ENCODE measurements at places on chromosomes 16 and 17.

DNA sequence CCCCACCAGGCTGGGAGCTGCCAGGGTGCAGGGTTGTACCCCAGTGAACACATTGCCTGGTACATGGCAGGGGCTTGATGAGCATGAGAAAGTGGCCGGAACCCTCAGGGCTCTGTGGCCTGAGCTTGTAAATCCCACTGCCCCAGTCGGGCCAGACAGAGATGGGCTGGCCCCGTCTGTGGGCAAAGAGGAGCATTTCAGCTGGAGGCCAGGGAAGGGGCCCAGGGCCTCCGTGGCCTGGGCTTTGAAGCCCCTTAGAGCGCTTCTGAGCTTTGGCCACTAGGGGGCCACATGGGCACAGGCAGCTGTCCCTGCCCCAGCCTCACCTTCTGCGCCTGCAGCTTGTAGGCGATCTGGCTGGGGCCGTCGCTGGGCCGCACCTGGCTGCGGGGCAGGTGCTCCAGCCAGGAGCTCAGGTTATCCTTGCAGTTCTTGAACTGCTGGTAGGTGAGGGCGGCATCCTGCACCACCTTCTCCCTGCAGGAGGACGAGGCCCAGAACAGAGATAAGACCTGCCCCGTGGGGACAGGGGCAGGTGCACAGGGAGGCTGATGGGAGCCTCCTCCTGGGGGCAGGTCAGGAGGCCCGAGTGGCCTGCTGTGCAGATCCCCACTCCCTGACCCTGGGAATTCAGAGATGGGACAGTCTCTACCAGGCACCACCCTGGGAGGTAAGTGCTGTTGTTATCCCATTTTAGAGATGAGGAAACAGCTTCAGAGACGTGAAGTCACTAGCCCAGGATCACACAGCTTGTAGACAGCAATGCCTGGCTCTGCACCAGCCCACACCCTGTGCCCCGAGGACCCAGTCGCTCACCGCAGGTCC lies 12.8 kb downstream of the EVPL start:
- DNase-seq, result no peak

GRCh38 chr16:68710211-68710610 lies 26.9 kb upstream of the CDH1 start:
- no peak for DNase-seq

- DNase-seq, result no peak
Measured at GRCh38 chr16:83711069-83711468, 96.7 kb upstream of the HSBP1 start.

GRCh38 chr16:79868841-79869240 lies 268.3 kb upstream of the MAF start:
- no peak for DNase-seq

DNA sequence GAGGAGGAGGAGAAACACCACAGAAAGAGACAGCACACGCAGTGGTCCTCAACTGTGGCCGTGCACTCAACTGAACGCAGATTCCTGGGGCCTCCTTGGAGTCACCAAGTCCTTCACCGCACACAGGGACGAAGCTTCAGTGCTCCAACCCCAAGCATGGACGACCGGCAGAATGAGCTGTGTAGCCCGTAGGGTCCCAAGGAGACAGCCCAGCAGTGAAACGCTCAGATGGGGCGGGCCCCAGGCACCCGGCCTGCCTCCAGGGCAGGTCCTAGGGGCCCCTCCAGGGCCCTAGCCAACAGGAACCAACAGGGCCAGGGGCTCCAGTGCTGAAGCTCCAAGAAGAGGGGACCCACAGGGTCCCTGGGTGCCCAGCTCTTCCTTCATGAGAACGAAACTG lies 13.2 kb downstream of the RAB40B start:
- DNase-seq, result no peak

DNA sequence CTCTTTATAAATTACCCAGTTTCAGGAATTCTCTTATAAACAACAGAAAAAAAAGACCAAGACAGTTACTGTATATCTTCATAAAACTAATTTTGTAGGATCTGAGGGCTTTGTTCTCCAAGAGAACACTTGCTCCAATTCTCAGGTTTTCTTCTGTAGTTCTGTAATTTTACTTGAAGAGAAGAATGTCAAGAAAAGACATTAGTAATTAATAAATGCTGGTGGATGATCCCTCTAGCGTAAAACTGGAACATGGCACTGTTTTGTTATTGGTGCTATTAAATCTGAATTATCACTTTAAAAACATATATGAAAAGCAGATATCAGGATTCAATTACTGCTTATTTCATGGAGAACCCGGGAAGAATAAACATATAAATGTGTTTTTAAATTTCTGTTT lies 36.5 kb upstream of the CPHXL start:
- no peak for DNase-seq

DNA sequence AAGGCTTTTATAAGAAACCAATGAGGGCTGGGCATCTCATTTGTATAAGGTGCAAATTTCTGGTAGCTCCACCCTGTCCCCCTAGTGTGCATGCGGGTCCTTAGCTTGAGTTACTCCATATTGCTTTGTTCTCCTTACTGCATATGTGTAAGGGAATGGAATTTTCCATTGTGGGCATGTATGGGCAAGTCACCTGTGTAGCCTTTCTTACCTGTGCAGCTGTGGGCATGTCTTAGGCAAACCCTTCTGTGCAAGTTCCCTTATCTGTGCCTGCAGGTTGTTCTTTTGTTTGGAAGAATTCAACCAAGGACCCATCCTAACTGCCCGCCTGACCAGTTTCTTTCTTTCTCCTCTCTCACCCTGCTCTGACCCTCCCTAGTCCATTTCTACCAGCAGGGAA lies 122.8 kb upstream of the HS3ST4 start:
- DNase-seq, result no peak

DNA sequence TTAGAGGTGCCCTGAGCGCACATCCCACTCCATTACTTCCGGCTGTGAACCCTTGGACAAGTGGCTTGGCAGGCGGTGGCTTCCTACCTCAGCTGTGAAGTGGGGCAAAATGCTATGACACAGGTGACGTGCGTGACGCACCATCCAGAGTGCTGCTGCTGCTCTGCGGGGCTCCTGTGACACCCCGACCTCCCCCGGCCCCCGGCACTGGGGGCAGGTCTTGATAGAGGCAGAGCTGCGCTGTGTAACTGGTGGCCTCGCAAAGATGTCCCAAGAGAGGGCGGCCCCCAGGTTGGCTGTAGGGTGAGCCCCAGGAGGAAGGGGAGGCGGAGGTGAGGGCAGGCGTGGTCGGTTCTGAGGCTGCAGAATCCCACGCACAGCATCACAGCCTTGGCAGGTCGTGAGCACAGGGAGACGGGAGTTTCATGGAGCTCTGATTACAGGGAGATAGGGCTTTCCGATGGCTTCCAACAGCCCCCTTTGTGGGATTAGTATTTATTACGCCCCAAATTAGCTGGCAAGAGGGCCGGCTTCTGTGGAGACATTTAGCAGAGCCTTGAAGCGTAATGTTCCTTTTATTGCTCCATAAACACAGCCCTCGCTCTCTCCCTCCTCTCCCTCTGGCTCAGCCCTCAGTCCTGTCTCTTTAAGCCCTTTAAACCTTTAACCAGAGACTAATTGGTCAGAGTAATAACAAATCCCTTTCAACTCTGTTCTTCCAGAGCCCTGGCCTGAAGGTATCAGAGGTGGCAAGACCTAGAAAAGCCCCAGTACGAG lies 328.1 kb downstream of the C16orf95 start:
- DNase-seq, result no peak

GRCh38 chr16:2988590-2989099 lies 8.4 kb upstream of the PKMYT1 start:
- DNase-seq, result no peak

DNA sequence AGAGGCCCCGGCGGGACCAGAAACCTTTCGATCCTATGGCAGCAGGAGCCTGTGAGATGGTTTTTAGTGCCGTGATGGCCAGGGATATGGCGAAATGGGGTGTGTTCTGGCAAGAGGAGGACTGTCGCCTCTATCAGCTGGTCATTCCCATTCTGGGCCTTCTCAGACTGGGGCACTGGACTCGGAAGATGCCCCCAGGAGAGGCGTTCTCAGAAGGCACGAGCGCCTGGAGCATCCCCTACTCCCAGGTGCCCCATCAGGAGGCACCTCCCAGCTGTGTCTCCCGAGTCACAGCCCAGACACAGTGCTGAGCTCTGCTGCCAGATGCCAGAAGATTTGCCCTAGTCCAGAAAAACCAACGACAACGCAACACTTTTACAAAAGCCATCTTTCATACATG lies 54.6 kb upstream of the ENDOV start:
- no peak for DNase-seq

DNA sequence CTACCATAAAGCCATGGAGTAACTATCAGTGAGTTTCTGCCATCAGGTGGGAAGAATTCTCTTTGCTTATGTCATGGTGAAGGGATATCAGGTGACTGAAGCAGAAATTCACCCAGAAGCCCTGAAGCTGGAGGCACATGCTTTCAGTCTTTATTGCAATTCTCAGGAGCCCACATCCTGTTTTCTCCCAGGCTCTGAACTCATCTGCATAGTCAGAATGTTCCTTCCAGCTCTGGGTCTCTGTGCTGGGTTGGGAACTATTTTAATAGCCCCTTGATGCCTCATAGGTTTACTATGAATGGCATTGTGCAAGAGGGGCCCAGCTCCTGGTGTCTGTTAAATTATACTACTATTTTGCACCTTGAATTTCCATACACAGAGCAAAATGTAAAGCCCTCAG lies 198.4 kb upstream of the SOX9 start:
- DNase-seq, result peak; percentile 69

GRCh38 chr17:76208120-76208519 lies 32.2 kb downstream of the RNF157 start:
- no peak for DNase-seq

GRCh38 chr17:57939797-57940196 lies 15.4 kb downstream of the CUEDC1 start:
- DNase-seq, result no peak

DNA sequence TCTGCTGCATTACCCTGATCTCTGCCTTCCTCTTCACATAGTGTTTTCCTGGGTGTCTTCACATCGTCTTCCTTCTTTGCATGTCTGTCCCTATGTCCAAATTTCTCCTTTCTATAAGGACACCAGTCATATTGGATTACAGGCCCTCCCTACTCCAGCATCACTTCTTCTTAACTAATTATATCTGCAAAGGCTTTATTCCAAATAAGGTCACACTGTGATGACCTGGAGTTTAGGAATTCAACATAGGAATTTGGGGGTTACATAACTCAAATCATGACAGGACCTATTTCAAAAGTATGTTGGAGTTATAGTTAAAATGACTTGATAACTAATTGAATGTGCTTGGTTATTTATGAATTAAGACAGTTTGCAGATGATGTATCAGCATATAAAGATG lies 490.5 kb upstream of the ERCC4 start:
- no peak for DNase-seq

DNA sequence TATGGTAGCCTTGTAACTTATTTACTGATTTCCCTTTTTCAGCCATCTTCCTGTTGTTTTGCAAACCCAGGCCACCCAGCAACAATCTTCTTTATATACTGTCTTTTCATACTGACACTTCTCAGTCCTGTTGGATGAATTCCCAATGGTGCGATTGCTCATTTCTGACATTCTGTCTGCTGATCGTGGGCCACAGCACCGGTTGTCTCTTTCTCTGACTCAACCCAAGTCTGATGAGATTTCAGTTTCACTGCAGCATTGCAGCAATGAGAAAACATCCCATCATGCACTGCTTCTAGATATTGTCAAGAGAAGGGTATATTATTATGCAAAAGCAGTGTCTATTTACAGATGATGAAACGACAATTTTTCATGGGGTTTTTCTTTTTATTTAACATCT lies 349.2 kb upstream of the HSBP1 start:
- no peak for DNase-seq

DNA sequence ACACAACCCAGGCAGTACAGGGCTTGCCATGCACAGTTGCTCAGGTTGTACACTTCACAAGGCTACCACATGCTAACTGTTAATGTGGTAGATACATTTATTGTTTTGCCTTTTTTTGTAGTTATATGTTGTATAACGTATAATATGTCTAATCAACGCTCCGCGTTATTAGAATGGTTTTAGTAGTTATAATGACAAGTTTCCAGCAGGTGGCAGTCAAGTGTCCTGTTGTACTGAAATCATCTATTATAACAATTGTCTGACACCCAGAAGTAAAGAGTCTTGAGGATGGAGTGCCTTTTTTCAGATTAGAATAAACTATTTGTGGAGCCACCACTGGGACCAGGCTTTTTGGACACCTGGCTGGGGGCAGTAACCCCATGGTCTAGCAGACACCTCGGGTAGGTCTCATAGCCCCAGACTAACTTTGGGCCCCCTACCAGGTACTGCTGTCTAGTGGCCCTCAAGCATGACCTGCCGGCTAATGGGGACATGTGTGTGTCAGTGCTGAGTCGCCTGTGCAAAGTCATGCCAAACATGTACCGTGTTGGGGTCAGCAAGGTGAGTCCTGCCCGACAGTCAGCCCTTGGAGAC lies 32.8 kb downstream of the MYO15A start:
- DNase-seq, result no peak

GRCh38 chr16:82643936-82644630 lies 17.3 kb downstream of the CDH13 start:
- DNase-seq, result no peak

DNA sequence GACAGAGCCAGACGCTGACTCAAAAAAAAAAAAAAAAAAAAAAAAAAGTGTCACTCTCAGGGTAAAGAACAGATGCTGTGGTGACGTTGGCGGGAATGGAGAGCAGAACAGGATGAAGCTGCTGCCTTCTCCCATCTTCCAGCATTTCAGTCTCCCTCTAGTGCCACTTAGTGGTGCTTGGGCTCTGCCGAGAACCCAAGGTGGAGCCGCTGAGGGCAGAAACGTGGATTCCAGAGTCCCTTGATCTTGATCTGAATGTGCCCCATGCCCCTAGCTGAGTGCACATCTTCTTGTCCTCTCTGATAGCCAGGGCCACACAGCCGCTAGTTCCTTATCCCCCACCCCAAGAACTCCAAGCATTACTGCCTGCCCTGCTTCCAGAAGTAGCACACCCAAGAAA lies 43.2 kb upstream of the FA2H start:
- no peak for DNase-seq

GRCh38 chr16:57144027-57144426 lies 41.8 kb downstream of the PSME3IP1 start:
- DNase-seq, result no peak

DNA sequence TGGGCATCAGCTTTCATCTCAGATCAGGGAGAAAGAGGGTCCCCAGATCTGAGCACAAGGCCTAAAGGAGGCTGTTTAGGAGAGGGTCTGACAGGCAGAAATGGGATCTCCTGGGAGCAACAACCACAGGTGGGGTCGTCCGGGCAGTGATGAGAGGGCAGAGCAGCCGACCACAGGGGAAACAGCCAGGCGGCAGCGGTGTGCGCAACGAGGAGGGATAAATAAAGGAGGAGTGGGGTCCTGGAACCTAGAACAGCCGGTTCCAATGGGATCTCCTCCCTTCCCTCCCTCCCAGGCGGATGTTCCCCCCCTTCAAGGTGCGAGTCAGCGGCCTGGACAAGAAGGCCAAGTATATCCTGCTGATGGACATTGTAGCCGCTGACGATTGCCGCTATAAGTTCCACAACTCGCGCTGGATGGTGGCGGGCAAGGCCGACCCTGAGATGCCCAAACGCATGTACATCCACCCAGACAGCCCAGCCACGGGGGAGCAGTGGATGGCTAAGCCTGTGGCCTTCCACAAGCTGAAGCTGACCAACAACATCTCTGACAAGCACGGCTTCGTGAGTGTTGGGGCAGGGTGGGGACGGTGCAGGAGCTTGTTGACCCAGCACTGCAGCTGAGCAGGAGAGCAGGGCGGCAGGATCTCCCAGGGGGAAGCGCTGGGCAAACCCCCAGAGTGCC lies 1.9 kb downstream of the TBX2 start:
- no peak for DNase-seq

Measured in SW 1271 (cell line).